ENCODE measurements at places on chromosomes 2 and 18.

DNA sequence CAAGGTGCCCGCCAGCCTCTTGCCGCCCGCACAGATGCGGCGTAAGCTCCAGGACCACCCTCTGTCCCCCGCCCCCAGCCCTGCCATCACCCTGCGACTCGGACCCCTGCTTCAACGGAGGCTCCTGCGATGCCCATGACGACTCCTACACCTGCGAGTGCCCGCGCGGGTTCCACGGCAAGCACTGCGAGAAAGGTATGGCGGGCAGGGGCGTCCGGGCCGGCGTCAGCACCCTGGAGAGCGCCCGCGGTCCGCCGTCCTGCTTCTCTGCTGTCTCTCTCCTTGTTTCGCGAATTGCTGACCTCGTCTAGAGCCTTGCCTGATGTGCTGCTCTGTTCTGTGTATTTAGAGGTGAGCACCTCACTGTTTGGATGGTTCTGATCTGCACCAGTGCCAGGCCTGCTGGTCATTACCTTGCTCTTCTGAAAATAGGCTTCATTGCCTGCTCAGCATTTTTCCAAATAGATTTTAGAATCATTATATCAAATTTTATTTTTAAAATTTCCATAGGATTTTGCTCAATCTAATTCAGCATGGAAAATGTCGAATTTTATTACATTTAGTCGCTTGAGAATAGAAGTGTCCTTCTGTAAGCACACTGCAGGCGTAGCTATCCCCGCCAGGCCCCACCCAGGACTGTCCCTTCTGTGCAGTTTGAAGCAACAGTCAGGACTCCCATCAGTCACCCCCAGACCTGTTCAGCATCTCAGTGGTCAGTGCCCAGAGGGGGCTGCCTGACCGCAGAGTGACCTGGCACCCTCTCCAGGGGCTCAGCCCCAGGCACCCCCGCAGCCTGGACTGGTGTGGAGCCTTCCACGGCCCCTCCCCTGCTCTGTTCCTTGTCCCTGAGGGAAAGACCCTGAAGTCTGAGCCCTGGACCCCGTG is 51.6 kb downstream of the SNED1 start:
- no peaks in the 10 kb centered on the region for H3K27me3 ChIP-seq
- no peak overlapping the region for H3K27ac ChIP-seq
- no peaks in the 10 kb centered on the region for H3K4me1 ChIP-seq

DNA sequence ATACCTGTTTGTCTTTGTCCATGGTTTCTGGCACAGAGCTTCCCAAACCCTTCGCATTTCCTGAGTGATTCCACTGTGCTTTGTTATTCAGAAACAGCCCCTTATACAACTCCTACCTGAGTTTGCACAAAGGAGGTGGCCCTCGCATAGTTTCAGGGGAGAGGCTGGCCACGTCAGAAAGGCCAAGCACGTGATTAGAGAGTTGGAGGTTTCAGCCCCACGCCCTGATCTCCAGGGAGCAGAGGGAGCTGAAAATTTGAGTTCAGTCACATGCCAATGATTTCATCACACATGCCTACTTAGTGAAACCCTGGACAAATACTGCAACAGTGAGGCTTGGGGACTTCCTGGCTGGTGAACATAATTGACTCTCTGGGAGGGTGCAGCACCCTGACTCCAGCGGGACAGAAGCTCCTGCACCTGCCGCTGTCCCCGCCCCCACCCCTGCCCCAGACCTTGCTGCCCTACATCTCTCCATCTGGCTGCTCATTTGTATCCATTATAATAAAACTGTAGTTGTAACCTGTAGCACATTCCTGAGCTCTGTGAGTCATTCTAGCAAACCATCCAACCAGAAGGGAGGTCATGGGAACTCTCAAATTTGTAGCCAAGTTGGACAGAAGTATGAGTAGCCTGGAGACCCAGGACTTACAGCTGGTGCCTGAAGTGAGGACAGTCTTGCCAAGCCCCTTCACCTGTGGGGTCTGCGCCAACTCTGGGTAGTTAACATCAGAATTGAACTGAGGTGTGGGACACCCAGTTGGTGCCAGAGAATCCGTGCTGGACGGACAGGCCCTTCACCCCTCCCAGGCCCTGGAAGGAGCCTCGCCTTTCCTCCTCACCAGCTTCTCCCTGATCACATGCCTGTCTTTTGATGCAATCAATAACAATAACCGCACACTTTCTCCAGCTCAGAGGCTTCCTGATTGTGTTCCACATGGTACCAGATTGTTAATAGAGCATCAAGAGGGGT is 224.3 kb downstream of the ANAPC1 start:
- no peak overlapping the region for H3K27ac ChIP-seq
- peaks cover 22% of the 10 kb centered on the region for H3K4me1 ChIP-seq
- H3K36me3 ChIP-seq, result no peaks in the 10 kb centered on the region
- DNase-seq, result no peak
- H3K27me3 ChIP-seq, result peaks cover 35% of the 10 kb centered on the region

- DNase-seq, result no peak
- no peak overlapping the region for H3K4me3 ChIP-seq
- H3K27ac ChIP-seq, result no peak overlapping the region
- H3K36me3 ChIP-seq, result no peaks in the 10 kb centered on the region
These were observed 2.4 kb downstream of the PIEZO2 start for GRCh38 chr18:11146947-11147345.

- no peaks in the 10 kb centered on the region for H3K27me3 ChIP-seq
- peaks cover 23% of the 10 kb centered on the region for H3K4me1 ChIP-seq
- peaks cover 4% of the 10 kb centered on the region for H3K36me3 ChIP-seq
- no peak for DNase-seq
These were observed 4.3 kb downstream of the SMYD5 start for GRCh38 chr2:73218298-73218697.

DNA sequence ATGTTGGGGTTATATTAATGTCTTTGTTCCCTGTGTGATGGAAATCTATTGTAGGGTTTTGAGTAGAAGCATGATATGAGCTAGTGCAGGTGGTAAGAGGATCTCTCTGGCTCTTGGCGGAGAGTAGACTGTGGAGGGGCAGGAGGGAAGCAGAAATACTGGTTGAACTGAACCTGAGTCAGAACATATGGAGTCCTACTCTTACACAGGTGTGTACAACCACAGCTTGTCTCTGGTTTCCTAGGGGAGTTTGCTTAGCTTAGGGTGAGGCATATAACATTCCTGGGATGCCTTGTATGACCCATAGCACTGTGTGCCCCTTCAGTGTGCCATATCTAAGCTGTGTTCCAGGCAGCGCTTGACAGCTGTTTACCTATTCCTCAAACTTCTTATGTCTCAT is 97.3 kb upstream of the GCFC2 start:
- H3K4me1 ChIP-seq, result no peaks in the 10 kb centered on the region
- H3K36me3 ChIP-seq, result no peaks in the 10 kb centered on the region
- no peak overlapping the region for H3K4me3 ChIP-seq
- no peak overlapping the region for H3K27ac ChIP-seq
- no peak for DNase-seq
- no peaks in the 10 kb centered on the region for H3K27me3 ChIP-seq

DNA sequence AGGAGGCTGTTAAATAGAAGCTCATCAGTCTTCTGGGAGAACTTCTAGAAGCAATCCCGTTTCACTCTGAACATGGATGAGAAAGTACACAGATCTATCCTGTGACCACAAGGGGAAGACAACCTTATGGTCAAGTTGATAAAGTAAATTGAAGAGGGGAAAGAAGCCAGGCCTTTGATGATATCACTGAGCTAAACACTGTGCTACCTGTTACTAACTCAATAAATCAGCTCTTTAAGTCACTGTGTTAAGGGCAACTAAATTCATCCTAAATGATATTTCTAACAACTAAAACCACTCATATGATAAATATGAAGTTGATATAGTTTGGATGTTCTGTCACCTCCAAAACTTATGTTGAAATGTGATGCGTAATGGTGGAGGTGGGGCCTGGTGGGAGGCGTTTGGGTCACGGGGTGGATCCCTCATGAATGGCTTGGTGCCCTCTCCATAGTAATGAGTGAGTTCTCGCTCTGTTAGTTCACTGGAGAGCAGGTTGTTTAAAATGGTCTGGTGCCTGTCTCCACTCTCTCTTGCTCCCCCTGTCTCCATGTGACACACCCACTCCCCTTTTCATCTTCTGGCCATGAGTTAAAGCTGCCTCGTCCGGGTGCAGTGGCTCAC is 23.6 kb downstream of the OLA1 start:
- no peak overlapping the region for H3K4me3 ChIP-seq
- peaks cover 32% of the 10 kb centered on the region for H3K36me3 ChIP-seq
- H3K4me1 ChIP-seq, result no peaks in the 10 kb centered on the region
- no peaks in the 10 kb centered on the region for H3K27me3 ChIP-seq

- peak overlapping the region; percentile 55 for H3K27ac ChIP-seq
- peaks cover 14% of the 10 kb centered on the region for H3K36me3 ChIP-seq
- H3K4me3 ChIP-seq, result no peak overlapping the region
- H3K4me1 ChIP-seq, result peaks cover 33% of the 10 kb centered on the region
- H3K27me3 ChIP-seq, result no peaks in the 10 kb centered on the region
These were observed 41.4 kb downstream of the IL1R2 start for GRCh38 chr2:102033031-102033749.

DNA sequence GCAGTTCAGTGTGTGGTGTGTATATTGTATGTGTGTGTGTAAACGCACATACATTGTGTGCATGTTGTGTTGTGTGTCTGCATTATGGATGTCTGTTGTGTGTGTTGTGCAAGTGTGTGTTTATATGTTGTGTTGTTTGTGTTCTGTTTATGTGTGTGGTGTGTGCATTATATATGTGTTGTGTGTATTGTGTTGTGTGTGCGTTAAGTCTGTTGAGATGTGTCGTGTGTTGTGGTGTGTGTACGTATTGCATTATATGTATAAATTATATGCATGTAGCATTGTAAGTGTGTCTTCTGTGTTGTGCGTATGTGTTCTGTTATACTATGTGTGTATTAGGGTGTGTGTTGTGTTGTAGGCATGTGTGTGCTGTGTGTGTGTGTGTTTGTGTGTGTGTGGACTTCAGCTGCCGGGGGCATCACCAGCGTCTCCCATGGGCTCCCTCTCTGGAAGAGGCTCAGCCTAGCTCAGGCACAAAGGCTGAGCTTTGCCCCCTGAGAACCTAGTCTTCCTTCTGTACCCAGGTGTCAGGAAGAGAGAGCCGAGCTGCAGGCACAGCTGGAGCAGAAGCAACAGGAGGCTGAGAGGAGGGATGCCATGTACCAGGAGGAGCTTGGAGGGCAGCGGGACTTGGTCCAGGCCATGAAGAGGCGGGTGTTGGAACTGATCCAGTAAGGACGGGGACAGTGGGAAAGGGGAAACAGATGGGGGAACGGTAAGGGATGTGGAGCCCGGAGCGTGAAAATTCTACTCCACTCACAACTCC is 13.7 kb downstream of the RUFY4 start:
- H3K4me3 ChIP-seq, result no peak overlapping the region
- no peaks in the 10 kb centered on the region for H3K4me1 ChIP-seq
- H3K36me3 ChIP-seq, result peaks cover 6% of the 10 kb centered on the region
- no peak overlapping the region for H3K27ac ChIP-seq

GRCh38 chr2:141109633-141110032 is 1021.2 kb downstream of the LRP1B start:
- H3K27ac ChIP-seq, result no peak overlapping the region
- H3K27me3 ChIP-seq, result no peaks in the 10 kb centered on the region

- no peak overlapping the region for H3K27ac ChIP-seq
- no peak overlapping the region for H3K4me3 ChIP-seq
- H3K36me3 ChIP-seq, result no peaks in the 10 kb centered on the region
- no peaks in the 10 kb centered on the region for H3K4me1 ChIP-seq
These were observed 552.3 kb upstream of the SETBP1 start for GRCh38 chr18:44128365-44128764.

DNA sequence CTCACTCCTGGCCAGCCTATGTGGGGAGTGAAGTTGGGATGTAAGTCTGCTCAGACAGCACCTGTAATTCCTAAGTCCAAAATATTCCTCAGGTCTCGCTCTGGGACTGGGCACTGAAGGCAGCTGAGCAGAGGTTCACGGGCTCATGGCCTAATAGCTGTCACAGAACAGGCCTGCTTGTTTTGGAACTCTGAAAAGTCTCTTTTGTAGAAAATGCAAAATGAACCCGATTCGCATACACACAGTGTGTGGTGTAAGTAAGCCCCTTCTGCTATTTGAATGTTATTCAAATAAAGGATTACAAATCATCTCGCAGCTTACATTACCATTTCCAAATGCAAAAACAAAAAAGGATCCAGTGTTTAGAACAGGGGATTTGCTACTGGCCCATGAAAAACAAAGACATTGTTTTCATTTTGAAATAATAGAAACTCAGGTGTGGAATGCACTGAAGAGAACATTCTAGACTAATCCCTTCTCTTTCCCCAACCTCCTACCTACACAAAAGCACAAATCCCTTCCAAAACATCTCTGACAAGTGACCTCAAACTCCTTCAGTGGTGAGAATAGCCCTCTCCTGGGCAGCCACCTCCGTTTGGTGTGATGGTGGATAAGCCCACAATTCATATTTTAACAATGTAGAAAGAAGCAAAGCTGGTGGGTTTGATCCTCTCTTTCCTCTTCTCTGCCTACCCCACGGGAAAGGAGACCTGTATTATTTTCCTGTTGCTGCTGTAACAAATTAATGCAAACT is 118.3 kb upstream of the NCK2 start:
- no peak overlapping the region for H3K4me3 ChIP-seq
- DNase-seq, result no peak
- peaks cover 45% of the 10 kb centered on the region for H3K27me3 ChIP-seq
- H3K27ac ChIP-seq, result no peak overlapping the region
- no peaks in the 10 kb centered on the region for H3K4me1 ChIP-seq
- H3K36me3 ChIP-seq, result no peaks in the 10 kb centered on the region

DNA sequence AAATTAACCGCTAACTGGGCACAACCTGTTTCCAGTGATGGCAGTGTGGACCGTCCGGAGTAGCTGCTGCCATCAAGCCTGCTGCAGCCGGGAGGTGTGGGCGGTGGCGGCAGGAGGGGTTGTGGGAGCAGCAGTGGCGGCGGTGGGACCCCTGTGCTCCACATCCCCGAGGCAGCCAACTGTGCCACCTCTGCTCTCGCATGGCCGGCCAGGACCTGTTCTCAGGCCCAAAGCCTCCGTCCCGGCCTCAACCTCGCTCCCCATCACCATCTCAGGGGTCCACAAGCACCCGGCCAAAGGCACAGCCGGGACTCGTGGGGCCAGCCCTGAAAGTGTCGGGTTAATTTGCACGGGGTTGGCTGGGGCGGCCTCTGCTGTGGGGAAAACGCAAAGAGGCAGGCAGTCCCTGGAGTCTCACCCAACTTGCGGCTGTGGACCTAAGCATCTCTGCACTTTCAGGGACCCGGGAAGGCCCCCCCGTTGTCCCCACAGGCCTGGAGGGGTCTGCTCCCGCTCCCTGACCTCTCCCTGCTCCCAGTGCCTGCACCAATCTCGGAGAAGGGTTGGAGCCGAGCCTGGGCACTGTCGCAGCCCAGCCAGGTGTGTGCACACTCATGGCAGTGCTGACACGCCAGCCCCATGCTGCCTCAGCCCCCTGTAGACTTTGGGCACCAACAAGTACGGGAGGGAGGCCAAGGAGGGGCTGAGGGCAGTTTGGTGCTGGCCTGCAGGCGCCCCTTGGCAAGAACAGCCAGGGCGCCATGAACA is 44.4 kb upstream of the PEX13 start:
- DNase-seq, result no peak
- peaks cover 2% of the 10 kb centered on the region for H3K36me3 ChIP-seq
- H3K4me1 ChIP-seq, result peaks cover 30% of the 10 kb centered on the region
- no peak overlapping the region for H3K4me3 ChIP-seq

GRCh38 chr2:143575340-143575739 is 446.1 kb downstream of the ARHGAP15 start:
- no peak overlapping the region for H3K27ac ChIP-seq
- no peak for DNase-seq
- H3K27me3 ChIP-seq, result no peaks in the 10 kb centered on the region
- no peak overlapping the region for H3K4me3 ChIP-seq
- H3K36me3 ChIP-seq, result peaks cover 37% of the 10 kb centered on the region
